ENCODE measurements at places on chromosomes 16 and 17. TPM values are rescaled to one million over a fixed set of nuclear protein-coding genes. Genes with fewer than 3 reads are reported as not detected.

GRCh38 chr16:19505600-19506303 lies 16.1 kb downstream of the GDE1 start:
- DNase-seq: no peak

Gene ACSM2A
- 21.7 TPM for total RNA-seq

DNA sequence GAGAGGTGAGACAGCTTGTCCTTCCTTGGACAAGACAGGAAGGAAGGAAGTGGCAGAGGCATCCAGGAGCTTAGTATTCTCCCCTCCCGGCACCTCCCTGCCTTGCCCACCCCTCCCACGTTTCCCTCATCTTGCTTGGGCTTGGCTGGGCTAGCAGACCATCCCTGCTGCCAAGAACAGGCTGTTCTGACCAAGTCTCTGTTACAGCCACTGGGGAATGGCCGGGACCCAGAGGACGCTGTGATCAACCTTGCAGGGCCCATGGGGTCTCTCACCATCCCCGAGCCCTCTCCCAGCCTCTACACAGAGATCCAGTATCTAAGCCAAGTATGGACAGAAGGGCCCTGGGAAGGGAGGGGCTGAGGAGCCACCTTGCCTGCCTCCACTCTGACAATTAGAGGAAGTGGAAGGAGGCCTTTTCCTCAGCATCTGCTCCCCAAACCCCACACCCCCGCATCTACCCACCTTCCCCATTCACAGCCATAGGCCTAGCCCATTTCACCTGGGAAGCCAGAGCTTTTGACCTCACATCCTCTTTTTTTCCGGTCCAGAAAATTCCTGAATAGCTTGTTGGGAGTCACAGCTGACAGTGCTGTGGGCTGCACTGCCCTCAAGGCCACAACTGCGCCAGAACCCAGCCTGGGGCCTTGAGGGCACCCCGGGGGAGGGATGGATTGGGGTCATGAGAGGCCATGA lies 14.1 kb downstream of the CD300LG start:
- DNase-seq: no peak

Gene RDM1
- total RNA-seq: 1.6 TPM

- no peak for DNase-seq
Observed at GRCh38 chr16:1013593-1013900, 32.0 kb downstream of the SOX8 start.

- DNase-seq: no peak
Observed at GRCh38 chr17:50472286-50472685, 3.6 kb upstream of the CHAD start.
